D341Med (cell line): ENCODE measurements at places on chromosomes 2 and 18.
A peak's percentile ranks its signal among the peaks of the same experiment; 100 is the strongest.

GRCh38 chr2:112841295-112842044 lies 4.9 kb upstream of the IL1B start:
- DNase-seq: no peak

DNA sequence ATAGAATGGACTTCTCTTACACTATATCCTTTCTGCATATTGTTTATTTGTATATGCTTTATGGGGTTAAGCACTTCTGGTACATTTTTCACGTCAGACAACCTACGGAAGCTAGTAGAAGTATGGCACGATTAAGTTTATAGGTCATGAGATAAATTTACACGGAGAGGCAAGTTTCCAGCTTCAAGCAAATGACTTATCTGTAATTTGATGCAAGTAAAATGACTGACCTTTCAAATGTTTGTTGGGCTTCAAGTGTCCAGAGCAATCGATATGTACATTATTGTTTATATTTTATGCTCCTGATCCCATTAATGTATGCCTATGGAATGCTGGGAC lies 97.5 kb upstream of the EFEMP1 start:
- no peak for DNase-seq

DNA sequence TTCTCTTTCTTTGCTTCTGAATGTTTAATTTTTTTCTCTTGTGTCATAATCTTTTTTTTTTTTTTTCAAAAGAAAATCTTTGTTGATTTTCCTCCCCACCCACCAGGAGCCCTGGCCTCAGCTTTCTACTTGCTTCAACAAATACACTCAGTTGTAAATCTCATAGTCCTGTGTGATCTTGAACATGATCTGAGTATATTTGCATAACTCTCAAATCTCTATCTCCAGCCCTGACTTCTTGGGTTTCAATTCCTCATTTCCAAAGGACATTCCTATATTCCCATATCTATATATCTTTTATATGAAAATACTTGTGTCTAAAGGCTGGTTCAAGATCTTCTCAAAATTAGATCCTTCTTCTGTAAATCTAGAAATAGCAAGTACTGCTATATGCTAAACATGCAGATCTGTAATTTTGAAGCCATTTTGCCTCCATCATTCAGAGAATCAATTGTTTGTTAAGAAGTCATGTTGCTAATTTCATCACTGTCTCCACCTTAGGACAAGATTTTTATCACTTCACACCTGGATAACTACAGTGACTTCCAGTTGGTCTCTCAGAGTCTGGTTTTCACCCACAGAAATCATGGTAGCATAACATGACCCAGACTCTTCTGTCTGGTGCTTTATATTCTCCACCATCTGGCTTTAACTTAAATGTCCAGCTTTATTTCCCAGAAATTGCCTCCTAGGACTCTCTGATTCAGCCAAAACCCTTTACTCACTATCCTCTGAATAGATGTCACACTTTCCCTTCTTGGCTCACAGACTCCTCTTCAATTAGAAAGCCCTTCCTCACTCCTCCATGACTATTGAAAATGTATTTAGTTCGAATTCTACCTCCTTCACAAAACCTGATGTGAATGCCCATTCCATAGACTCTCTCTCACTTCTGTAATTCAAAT lies 98.1 kb downstream of the ZEB2 start:
- DNase-seq: no peak

- DNase-seq: peak; percentile 61
These were observed 1.1 kb downstream of the EPC2 start for GRCh38 chr2:148645539-148646230.

GRCh38 chr2:208093128-208093527 lies 31.2 kb downstream of the CRYGD start:
- no peak for DNase-seq

DNA sequence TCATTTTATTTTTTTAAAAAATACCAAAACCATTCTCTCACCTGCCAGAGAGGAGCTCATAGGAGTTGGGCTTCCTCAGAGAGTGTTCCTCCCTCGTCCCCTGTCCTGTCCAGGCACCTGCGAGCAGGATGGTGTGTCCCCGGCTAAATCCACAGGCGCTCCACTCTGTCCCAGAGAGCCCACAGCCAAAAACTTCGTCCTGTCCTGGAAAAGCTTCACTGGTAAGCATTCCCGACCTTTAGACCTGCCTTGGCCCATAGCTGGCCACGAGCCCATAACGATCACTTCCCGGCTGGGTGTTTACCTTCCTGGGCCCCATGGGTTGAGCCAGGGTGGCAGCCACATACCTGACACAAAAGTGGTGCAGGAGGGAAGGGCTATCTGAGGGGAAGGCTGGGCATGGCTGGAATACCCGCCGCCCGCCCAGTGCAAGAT lies at the start of gene NGEF:
Gene NGEF (minus strand): TSS at position 230 of the 435 bp plus-strand sequence. CDS start 38,366 bp downstream, outside the sequence.
- DNase-seq: no peak

GRCh38 chr18:657311-658000 lies at the start of gene TYMS:
Gene TYMS (plus strand): TSS chr18:657653. CDS start chr18:657743, 90 bp downstream.
- DNase-seq: peak; percentile 97
